ENCODE measurements at places on chromosomes 1 and 21. TPM values are rescaled to one million over a fixed set of nuclear protein-coding genes. Genes with fewer than 3 reads are reported as not detected.

DNA sequence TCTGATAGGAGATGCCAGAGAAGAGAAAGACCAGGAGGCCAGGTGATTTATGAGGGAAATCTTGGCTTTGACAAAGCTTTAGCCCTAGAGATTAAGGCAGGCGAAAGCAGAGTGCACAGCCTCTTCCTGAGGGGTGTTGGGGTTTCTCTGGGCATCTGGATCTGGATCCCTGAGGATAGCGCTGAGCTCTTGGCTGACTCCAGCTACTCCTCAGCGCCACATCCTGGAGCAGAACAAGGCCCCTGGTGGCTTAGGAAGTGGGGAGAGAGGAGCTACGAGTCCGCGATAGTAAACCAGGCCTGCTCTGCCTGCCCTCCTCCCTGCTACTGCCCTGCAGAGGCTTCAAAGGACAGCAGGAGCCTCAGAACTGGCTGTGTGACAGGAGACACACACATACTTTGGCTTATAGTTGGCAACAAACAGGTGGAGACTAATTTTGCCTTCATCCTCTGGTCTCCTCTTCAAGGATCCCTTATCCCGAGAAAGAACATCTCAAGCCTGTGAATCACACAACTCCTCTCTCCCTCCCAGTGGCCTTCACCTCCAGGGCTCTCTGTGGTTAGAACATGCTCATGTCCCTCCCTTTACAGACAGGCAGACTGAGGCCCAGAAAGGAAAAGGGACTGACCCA is 66.9 kb downstream of the TRABD2B start:
- H3K36me3 ChIP-seq, result no peaks in the 10 kb centered on the region
- peaks cover 4% of the 10 kb centered on the region for H3K27me3 ChIP-seq
- no peaks in the 10 kb centered on the region for H3K4me1 ChIP-seq
- no peak overlapping the region for H3K27ac ChIP-seq

The TNFAIP8L2 gene
- total RNA-seq, result not detected

The SPATA45 gene
- total RNA-seq, result not detected

The FAM3B gene
- not detected for total RNA-seq

GRCh38 chr1:64282351-64282750 is 78.9 kb downstream of the UBE2U start:
- no peaks in the 10 kb centered on the region for H3K36me3 ChIP-seq
- H3K4me3 ChIP-seq, result no peak overlapping the region
- peak; percentile 58 for DNase-seq
- H3K27ac ChIP-seq, result peak overlapping the region; percentile 33
- H3K4me1 ChIP-seq, result no peaks in the 10 kb centered on the region

- no peaks in the 10 kb centered on the region for H3K36me3 ChIP-seq
- H3K4me3 ChIP-seq, result no peak overlapping the region
- H3K27me3 ChIP-seq, result peaks cover 5% of the 10 kb centered on the region
- H3K27ac ChIP-seq, result no peak overlapping the region
- H3K4me1 ChIP-seq, result peaks cover 15% of the 10 kb centered on the region
- DNase-seq, result no peak
Observed at GRCh38 chr21:45825219-45825618, 156.4 kb upstream of the COL6A1 start.

The LCE2A gene
- not detected for total RNA-seq

DNA sequence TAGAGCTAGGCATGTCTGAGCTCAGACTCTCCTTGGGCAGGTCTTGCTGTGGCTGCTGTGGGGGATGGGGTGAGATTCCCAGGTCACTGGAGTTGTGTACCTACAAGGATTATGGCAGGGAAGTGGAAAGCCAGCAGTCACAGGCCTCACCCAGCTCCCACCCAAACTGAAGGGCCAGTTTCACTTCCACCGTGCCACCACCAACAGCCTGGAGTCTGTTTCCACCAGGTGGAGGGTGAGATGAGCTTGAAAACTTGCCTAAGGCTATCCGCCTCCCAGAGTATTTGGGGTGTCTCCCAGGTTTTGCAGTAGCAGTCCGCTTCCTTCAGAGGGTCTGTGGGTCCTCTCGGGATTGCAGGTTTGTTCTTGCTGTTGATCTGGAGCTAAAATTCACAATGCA is 327.7 kb downstream of the PTPRC start:
- no peak overlapping the region for H3K4me3 ChIP-seq
- no peaks in the 10 kb centered on the region for H3K36me3 ChIP-seq
- H3K27me3 ChIP-seq, result no peaks in the 10 kb centered on the region

GRCh38 chr1:26047278-26047874 is 1.5 kb upstream of the SLC30A2 start:
- H3K36me3 ChIP-seq, result no peaks in the 10 kb centered on the region
- H3K27ac ChIP-seq, result no peak overlapping the region
- no peak for DNase-seq
- peaks cover 5% of the 10 kb centered on the region for H3K4me1 ChIP-seq
- H3K4me3 ChIP-seq, result no peak overlapping the region
- H3K27me3 ChIP-seq, result peaks cover 18% of the 10 kb centered on the region

DNA sequence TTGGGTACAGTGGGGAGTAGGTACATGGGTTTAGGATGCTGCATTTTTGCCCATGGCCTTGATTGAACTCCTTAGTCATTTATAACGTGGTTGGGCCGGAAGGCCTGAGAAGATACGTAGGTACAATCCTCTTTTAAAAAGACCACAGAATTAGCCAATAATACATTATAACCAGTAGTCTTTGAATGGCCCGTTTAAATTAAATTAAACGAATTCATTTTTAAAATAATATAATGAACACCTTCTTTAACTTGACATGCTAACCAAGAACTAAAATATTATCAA is 20.1 kb upstream of the ADAR start:
- peak overlapping the region; percentile 100 for H3K27ac ChIP-seq
- no peak for DNase-seq
- H3K27me3 ChIP-seq, result peaks cover 10% of the 10 kb centered on the region
- H3K4me3 ChIP-seq, result peak overlapping the region; percentile 100
- H3K4me1 ChIP-seq, result peaks cover 15% of the 10 kb centered on the region
- peaks cover 14% of the 10 kb centered on the region for H3K36me3 ChIP-seq

GRCh38 chr21:25350056-25350455 is 257.2 kb downstream of the MRPL39 start:
- no peak overlapping the region for H3K4me3 ChIP-seq
- H3K27me3 ChIP-seq, result no peaks in the 10 kb centered on the region
- H3K4me1 ChIP-seq, result no peaks in the 10 kb centered on the region
- no peaks in the 10 kb centered on the region for H3K36me3 ChIP-seq
- peak; percentile 30 for DNase-seq

DNA sequence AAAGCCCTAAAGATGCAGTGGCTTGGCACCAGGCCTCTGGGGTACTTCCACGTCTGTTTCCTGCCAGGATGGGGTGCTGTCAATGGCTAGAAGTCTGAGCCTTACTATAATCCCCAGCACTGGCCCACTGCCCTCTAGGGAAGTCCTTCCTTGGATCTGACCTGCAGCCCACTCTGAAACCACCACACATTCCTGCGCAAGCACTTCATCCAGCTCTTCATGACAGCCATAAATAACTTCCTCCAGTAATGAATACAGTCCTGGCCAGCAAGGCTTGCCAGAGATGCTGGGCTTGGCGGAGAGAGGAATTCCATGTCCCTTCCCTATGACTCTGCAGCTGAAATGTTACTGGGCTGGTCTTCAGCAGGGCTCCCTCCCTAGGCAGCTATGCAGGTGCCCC is 32.6 kb downstream of the ALPL start:
- no peak for DNase-seq
- H3K27ac ChIP-seq, result no peak overlapping the region
- no peaks in the 10 kb centered on the region for H3K36me3 ChIP-seq
- peaks cover 4% of the 10 kb centered on the region for H3K27me3 ChIP-seq

DNA sequence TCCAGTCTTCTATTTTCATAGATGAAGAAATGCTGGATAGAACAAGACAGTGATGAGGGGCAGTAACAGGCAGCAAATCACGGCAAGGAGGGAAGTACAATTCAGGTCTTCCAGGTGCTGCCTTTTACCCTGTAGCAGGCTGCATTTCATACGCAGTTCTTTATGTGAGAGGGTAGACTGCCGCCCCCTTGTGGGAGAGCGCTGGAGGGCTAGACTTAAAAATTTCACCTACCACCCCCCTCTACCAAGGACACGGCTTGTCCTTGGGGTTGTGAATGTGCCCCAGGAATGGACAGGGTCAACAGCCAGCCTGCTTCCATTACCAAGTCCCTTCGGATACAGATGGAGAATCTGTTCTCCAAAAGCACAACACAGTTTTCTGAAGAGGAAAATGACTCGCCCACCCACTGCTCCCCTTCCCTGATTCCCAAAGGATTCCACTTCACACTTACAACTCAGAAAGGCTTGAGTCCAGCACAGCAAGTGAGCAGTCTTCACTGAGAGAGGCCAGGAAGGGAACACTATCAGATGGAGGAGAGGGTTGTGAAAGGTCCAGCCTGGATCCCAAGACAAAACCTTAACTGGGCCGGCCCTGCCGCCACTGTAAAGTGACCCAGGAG is 7.4 kb downstream of the WDR77 start:
- H3K27ac ChIP-seq, result no peak overlapping the region
- peak; percentile 66 for DNase-seq
- no peak overlapping the region for H3K4me3 ChIP-seq
- H3K36me3 ChIP-seq, result no peaks in the 10 kb centered on the region
- peaks cover 2% of the 10 kb centered on the region for H3K27me3 ChIP-seq
- H3K4me1 ChIP-seq, result no peaks in the 10 kb centered on the region

- no peak overlapping the region for H3K27ac ChIP-seq
- H3K36me3 ChIP-seq, result no peaks in the 10 kb centered on the region
Observed at GRCh38 chr1:225462429-225462713, 34.5 kb upstream of the LBR start.

DNA sequence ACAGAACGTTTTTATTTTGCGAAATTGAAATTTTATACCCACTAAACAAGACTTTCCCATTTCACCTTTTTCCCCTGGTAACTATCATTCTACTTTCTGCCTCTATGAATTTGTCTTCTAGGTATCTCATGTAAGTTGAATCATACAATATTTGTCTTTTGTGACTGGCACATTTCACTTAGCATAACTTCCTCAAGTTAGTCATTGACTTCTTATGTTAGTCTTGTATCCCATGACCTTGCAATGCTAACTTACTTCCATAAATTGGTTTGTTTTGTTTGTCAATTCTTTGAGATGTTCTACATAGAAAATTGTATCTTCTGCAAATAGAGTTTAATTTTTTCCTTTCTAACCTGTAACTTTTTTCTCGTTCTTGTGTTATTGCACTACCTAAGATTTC is 26.9 kb downstream of the SH3BP5L start:
- H3K4me1 ChIP-seq, result no peaks in the 10 kb centered on the region
- no peaks in the 10 kb centered on the region for H3K27me3 ChIP-seq
- H3K4me3 ChIP-seq, result no peak overlapping the region

GRCh38 chr1:160083968-160084770 is 2.8 kb downstream of the KCNJ9 start:
- peaks cover 13% of the 10 kb centered on the region for H3K27me3 ChIP-seq
- no peak overlapping the region for H3K27ac ChIP-seq
- peak overlapping the region; percentile 82 for H3K4me3 ChIP-seq
- peaks cover 16% of the 10 kb centered on the region for H3K4me1 ChIP-seq
- peak; percentile 63 for DNase-seq

The TAF1A gene
- 10.4 TPM for total RNA-seq

GRCh38 chr1:211616231-211616964 is 37.4 kb upstream of the SLC30A1 start:
- no peak for DNase-seq
- no peaks in the 10 kb centered on the region for H3K36me3 ChIP-seq
- H3K4me1 ChIP-seq, result no peaks in the 10 kb centered on the region
- H3K27ac ChIP-seq, result no peak overlapping the region
- H3K4me3 ChIP-seq, result no peak overlapping the region

- H3K27me3 ChIP-seq, result peaks cover 2% of the 10 kb centered on the region
- peaks cover 14% of the 10 kb centered on the region for H3K4me1 ChIP-seq
- peak overlapping the region; percentile 33 for H3K27ac ChIP-seq
- no peaks in the 10 kb centered on the region for H3K36me3 ChIP-seq
Observed at GRCh38 chr1:2210084-2210653, 15.6 kb upstream of the FAAP20 start.

The FCRL1 gene
- total RNA-seq, result not detected

GRCh38 chr21:37065561-37066177 is 7.2 kb downstream of the PIGP start:
- H3K4me3 ChIP-seq, result no peak overlapping the region
- H3K36me3 ChIP-seq, result peaks cover 4% of the 10 kb centered on the region
- H3K4me1 ChIP-seq, result peaks cover 14% of the 10 kb centered on the region

The RAB4A gene
- 63.0 TPM for total RNA-seq

DNA sequence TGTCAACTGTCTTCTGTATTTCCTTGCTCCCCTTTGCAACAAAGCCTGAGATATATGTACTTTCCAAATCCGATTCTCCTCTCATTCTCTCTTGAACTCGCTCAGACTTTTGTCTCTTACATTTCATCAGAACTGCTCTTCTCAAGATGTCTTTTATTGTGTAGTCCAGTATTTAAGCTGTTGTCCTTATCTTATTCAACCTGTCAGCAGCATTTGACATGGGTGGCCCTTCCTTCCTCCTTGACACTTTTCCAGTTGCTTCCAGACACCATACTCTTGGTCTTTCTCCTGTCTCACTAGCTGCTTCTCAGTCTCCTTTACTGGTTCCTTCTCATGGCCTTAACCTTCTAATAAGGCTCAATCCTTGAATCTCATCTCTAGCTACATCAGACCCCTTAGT is 47.0 kb downstream of the TSNAX start:
- H3K27ac ChIP-seq, result no peak overlapping the region
- H3K36me3 ChIP-seq, result no peaks in the 10 kb centered on the region
- H3K27me3 ChIP-seq, result no peaks in the 10 kb centered on the region

The SLC35F3 gene
- total RNA-seq, result 0.98 TPM

GRCh38 chr1:85889870-85890269 is 181.6 kb upstream of the ZNHIT6 start:
- DNase-seq, result no peak
- no peaks in the 10 kb centered on the region for H3K4me1 ChIP-seq
- H3K36me3 ChIP-seq, result no peaks in the 10 kb centered on the region
- no peak overlapping the region for H3K27ac ChIP-seq
- no peaks in the 10 kb centered on the region for H3K27me3 ChIP-seq
- H3K4me3 ChIP-seq, result no peak overlapping the region

- no peaks in the 10 kb centered on the region for H3K4me1 ChIP-seq
- no peaks in the 10 kb centered on the region for H3K27me3 ChIP-seq
- H3K36me3 ChIP-seq, result no peaks in the 10 kb centered on the region
- H3K4me3 ChIP-seq, result no peak overlapping the region
Observed at GRCh38 chr1:171803045-171803444, 21.6 kb downstream of the METTL13 start.

- no peak for DNase-seq
- peaks cover 24% of the 10 kb centered on the region for H3K36me3 ChIP-seq
- no peaks in the 10 kb centered on the region for H3K4me1 ChIP-seq
- no peak overlapping the region for H3K27ac ChIP-seq
Observed at GRCh38 chr1:5926686-5927435, 65.4 kb downstream of the NPHP4 start.

The SPATA17 gene
- total RNA-seq, result 0.78 TPM

DNA sequence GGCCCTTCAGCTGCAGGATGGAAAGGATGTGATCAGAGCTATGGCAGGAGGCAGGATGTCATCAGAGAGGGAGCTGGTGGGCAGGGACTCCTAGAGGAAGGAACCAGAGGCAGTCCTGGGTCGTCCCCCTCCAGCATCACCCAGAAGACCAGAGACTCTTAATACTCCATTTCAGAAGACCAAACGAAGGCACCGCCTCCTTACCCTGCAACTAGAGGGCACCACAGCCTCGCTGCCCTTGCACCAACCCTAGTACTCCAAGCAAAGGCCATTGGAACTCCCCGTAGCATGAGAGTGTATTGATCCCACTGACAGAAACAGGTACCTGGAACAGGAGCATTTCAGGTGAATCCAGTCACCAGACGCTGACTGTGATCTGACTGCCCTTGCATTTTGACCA is 598.1 kb downstream of the NPHP4 start:
- no peaks in the 10 kb centered on the region for H3K27me3 ChIP-seq
- no peak overlapping the region for H3K27ac ChIP-seq
- DNase-seq, result no peak
- peaks cover 3% of the 10 kb centered on the region for H3K36me3 ChIP-seq

The PADI4 gene
- not detected for total RNA-seq

The BACH1 gene
- total RNA-seq, result 78.8 TPM

GRCh38 chr1:204566583-204566955 is 50.4 kb downstream of the MDM4 start:
- H3K27me3 ChIP-seq, result no peaks in the 10 kb centered on the region
- H3K4me1 ChIP-seq, result peaks cover 27% of the 10 kb centered on the region
- DNase-seq, result no peak

Measured in glutamatergic neuron (in vitro differentiated cells).